ENCODE measurements at places on chromosomes 12 and 14.
A peak's percentile ranks its signal among the peaks of the same experiment; 100 is the strongest.

GRCh38 chr12:112973011-112973735, 5.1 kb upstream of the OAS2 start:
- no peak for DNase-seq

- no peak for DNase-seq
These were observed 206.7 kb downstream of the AACS start for GRCh38 chr12:125271892-125272291.

- no peak for DNase-seq
These were observed 40.9 kb upstream of the FZD10 start for GRCh38 chr12:130121226-130122000.

GRCh38 chr12:11786638-11787365, 137.3 kb downstream of the ETV6 start:
- no peak for DNase-seq

GRCh38 chr12:75868501-75868900, 163.1 kb downstream of the PHLDA1 start:
- no peak for DNase-seq

GRCh38 chr12:101571105-101571504, 23.7 kb upstream of the MYBPC1 start:
- DNase-seq, result no peak

DNA sequence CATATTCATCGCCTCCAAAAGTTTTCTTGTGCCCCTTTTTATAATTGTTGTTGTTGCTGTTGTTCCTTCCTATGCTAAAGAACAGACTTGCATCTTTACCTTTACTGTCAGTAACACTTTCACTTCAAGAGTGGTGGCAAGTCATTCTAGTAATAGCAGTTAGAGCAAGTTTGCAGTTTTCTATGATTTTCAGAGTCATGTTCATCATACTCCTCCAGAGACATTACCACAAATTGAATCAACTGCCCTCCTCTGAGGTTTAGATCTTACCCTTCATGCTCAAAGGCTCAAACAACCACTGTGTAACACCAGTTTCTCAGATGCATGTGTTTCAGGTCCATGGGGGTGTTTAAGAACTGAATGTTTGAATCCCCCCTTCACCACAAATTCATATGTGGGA, 763.4 kb downstream of the LRFN5 start:
- no peak for DNase-seq

DNA sequence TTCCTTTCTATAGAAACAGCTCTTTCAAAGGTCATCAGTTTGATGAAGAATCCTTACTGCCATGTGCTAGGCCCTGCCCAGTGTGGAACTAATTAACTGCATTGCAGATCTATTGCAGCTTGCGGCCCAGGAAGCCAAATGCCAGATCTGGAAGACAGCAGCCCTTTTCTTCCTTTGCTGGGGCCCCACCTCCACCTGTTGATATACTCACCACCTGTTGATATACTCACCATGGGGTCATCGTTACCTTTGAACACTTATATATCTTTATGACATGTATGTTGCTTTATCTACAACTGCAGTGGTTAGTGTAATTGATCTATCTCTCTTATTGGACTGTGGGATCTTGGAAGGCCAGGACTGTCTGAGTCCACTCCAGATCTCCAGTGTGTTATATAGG, 292.5 kb downstream of the ATP23 start:
- no peak for DNase-seq

- DNase-seq, result no peak
These were observed 167.9 kb upstream of the NTF3 start for GRCh38 chr12:5264006-5264405.

DNA sequence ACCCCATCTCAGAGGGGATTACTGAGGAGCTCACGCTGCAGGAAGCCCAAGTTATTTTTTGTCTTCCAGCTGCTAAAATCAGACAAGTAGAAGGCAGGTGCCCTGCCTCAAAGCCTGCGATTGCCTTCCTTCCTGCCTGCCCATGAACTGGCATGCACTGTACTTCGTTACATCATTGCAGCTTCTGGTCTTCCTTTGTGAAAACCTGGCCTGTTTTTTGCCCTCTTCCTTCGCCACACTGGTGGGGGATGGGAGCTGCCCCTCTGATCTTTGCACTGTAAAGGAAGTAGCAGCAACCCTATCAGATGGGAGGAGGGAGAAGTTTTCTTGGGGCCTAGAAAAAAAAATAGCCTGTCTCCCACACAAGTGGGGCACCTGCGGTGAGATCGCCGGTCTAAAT, 1098.7 kb downstream of the BCL11B start:
- DNase-seq, result no peak

DNA sequence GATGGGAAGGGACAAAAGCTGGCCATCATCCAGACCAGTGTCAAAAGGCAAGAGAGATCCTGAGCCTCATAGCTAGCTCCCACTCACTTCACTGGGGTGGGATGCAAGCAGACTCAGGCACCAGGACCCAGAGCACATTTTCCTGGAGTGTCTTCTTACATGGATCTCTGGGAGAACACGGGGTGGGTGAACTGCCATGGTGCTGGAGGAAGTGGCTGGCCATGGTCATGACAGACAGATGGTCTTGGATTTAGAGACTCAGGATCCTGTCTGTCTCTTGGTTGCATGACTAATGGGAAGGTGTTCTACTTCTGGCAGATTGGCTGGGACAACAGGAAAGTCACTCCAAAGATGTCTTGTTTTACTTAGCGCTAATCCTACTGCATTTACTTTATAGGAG, 311.5 kb downstream of the ATP23 start:
- DNase-seq, result no peak

- DNase-seq, result no peak
These were observed 58.2 kb downstream of the GALNT9 start for GRCh38 chr12:132270969-132271754.

DNA sequence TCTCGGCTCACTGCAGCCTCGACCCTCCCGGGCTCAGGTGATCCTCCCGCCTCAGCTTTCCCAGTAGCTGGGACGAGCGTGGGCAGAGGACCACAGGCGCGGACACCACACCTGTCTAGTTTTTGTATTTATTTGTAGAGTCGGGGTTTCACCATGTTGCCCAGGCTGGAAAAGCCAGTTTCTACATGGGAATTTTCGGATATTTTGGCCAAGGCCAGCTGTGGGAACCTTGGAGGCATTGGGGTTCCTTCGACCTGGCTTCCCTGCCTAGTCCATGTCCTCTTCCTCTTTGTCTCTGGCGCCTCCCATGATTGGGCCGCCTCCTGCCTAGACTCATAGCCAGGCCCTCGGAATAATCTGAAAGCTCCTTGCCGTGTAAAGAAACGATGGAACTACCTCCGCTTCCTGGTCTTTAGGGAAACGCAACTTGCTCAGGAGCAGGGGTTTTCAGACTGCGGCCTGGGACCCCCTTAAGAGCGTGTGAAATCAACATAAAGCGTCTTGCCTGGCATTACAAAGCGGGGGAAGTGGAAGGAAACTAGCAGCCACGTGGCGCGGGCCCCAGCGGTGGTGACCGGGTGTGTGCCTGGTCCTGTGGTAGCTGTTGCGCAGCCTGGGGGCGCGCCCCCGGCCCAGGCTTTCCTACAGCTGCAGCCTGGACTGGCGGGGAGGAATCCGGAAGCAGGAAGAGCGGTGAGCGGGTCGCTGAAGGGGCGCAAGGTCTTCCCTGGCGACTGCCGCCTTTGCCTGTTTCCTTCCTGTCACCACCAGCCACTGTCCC, 1.4 kb upstream of the HSP90AA1 start:
- peak; percentile 59 for DNase-seq

GRCh38 chr12:130764475-130765185, 48.5 kb upstream of the RIMBP2 start:
- peak; percentile 38 for DNase-seq

GRCh38 chr14:59013672-59014298, 174.7 kb upstream of the DAAM1 start:
- no peak for DNase-seq

DNA sequence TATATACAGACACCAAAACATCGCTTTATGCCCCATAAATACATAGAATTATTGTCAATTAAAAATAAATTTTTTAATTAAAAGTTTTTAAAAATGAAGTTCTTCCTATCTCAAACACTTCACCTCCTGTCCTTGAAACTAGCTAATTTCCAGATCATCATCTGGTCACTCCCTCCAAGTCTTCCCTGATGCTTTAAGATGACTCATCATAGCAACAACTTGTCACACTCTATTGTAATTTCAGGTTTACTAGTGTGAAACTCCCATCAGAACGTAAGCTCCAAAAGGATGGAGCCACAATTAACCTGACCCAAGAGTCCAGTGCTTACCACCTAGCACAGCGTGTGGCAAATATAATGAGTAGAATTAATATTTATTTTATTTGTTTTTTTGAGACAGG, 16.3 kb downstream of the GXYLT1 start:
- no peak for DNase-seq

DNA sequence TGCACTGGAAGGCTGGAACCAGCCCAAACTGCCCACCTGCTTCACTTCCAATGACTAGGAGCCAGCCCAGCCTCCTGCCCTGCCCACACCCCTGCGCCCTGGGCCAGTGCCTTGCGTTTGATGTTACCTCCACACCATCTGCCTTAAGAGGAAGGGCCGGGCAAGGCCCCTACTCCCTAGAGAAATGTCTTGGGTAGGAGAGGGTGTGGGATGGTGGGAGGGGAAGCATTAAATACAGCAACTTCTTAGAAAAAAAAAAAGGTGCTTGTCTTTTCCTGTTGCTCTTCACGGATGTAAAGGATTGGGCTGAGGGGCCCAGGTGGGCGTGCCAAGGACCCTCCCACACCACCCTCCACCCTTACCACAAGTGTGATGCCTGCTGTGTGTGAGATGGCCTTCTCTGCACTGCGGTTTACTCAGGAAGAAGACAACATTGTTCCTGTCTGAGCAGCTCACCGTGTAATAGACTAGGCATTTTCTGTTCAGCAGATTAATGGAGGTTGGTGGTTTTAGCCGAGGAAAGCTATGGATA, 99.9 kb downstream of the NINJ2 start:
- DNase-seq, result peak; percentile 24

DNA sequence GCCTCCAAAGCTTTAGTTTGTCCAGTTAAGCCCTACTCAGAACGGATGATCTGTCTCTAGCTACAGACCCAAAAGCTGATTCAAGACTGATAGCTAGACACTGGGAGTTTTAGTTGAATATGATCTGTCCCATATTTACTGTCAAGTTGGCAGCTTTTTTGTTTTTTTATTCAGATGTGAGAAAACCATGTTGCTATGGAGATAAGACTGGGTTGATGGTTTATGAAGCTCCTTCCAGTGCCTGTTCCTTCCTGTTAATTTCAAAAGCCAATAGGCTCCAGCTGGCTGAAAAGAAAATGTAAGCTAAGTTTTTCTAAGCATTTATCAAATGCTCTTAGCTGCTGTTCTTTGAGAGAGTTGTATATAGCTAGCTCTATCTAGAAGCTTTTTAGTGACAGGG, 4.7 kb downstream of the DYNLL1 start:
- no peak for DNase-seq

DNA sequence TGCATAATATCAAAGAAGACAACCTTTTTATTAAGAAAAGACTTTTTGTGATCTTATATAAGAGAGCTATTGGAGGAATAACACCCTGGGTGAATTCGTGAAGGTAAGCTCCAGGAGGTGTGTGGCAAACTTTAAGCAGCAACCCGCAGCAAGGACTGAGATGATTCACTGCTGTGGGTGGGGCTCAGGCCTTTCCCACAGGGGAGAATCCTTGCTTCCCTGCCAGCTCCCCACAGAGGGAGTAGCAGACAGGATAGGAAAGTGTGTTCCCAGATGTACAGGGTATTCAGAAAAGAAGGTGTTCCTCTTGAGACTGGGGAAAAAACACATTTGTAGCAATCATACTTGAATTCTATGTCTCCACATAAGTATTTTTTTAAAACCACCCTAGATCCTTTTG, 9.2 kb downstream of the NDUFA12 start:
- DNase-seq, result no peak

GRCh38 chr14:61388173-61388975, 67.0 kb downstream of the PRKCH start:
- no peak for DNase-seq

GRCh38 chr14:30287579-30288445, 271.1 kb upstream of the G2E3 start:
- no peak for DNase-seq

DNA sequence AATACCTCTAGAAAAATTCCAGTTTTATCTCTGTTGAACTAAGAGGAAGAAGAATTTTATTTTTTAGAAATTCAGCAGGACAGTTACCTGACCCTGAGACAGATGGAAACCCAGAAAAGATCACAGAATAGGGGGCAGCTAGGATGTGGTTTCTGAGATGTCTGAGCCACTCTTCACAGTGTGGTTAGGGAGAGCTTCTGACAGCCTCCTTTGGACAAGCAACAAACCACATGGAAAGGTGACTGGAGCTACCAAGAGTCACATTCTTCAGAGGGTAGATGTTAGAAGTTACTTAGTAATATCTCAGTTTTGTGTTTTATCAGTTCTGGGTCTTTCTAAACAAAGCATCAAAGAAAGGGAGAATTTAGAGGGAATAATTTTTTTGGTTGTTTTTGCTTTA, 117.3 kb upstream of the NAP1L1 start:
- DNase-seq, result no peak

- DNase-seq, result no peak
These were observed 39.2 kb upstream of the DYNC1H1 start for GRCh38 chr14:101925152-101925551.

DNA sequence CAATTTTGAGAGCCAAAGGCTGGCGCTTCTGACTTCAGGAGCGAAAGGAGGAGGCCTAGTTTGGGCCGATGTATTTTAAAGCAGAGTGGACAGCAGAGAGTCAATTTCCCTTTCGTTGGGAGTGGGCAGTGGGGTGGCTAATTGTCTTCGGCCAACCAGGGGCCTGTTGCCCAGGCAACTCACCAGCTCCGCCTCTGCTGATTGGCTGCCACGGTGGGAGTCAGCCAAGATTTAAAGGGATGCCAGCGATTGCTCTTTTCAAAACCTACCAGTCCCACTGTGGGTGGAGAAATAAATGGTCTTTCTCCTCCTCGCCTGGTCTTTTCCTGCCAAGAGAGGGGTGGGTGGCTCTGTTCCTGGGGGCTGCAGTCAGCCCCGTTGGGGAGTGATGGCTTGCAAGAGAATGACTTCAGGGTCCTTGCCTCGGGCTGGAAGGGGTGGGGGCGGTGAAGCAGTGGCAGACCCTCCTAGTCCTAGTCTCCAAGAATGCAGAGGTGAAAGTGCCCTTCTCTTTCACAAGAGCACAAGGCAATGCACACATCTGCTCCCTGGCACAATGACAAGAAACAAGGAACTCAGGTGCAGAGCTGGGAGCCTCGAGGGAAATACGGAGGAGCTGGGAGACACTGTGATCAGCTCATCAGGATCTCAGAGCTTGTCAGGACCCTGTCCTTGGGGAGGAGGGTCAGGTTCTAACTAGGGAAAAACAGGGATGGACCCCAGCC, 37.7 kb downstream of the RASAL1 start:
- DNase-seq, result no peak

GRCh38 chr12:51855586-51856428, 7.3 kb upstream of the FIGNL2 start:
- DNase-seq, result no peak

- DNase-seq, result no peak
These were observed 293.6 kb upstream of the RGS6 start for GRCh38 chr14:71638523-71639196.

DNA sequence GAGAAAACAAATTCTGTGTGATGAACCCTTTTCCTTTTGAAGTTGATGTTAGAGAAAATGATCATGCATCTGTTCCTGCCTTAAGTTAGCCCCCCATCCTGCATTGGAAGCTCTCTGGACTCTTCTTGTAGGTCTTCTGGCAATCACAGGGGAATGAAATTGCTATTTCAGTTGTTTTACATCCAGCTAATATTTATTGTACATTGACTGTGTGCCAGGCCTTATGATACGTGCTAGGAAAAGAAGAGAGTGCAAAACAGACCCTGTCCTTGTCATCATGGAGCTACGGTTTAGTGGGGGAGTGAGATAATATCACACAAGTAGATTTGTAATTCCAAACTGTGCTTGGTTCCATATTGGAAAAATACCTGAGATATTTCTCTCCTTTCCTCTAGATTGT, 118.6 kb downstream of the TGFB3 start:
- DNase-seq, result no peak

- DNase-seq, result peak; percentile 31
These were observed 18.7 kb downstream of the HVCN1 start for GRCh38 chr12:110670161-110670701.

Measured in stimulated activated CD4-positive, alpha-beta T cell treated with anti-CD3 and anti-CD28 coated beads, Interleukin-12 subunit alpha, Interleukin-12 subunit beta, amount 100 ng/mL, for 24 hours (primary cell).